Large intestine (tissue), 12 donors: ENCODE measurements at places on chromosomes 5 and 9. TPM values are rescaled to one million over a fixed set of nuclear protein-coding genes. Genes with fewer than 3 reads are reported as not detected.

Gene NUTM2F
- polyA plus RNA-seq = not detected

Gene TRPM6
- 7.8 TPM for polyA plus RNA-seq

Gene HCN1
- polyA plus RNA-seq = 0.18 TPM

- no peak for DNase-seq
Observed at GRCh38 chr5:7851617-7852289, 820 bp upstream of the CFAP90 start.

DNA sequence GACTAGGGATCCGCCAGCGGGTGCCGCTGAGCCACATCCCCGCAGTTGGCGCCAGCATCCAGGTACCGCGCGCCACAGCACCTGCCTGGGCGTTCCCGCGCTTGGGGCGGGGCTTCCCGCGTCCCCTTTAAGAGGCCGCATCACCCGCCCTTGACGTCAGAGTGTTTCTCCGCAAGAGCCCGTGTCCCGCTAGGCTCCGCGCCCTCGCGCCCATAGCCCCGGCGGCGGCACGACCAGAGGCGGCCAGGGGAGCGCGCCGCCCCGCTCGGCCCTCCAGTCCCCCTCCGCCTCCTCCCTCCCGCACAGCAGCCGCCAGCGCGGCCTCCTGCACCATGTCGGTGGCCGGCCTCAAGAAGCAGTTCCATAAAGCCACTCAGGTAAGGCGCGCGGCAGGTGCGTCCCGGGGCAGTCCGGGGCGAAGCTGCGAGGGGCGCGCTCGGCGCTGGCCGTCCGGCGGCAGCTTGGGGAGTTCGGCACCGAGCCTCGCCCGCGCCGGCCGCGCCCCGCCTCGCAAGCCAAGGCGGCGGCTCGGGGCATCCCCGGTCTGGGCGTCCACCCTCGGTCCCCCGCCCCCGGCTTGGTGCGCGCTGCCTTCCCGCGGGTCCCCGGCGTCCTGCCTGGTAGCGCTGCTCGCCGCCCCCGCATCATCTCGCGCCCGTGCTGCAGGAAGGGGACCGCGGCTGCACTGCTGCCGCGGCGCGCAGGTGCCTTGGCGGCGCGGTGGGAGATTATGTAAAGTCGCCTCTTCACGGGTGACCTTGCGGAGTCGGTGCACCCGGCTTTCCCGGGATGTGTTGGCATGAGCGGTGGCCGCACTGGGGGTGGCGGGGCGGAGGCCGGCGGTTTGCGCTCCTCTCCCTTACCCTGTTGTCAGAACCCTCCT is at the start of gene SH3GL2:
Gene SH3GL2 (plus strand): TSS at position 156 of the 883 bp plus-strand sequence.
- peak; percentile 66 for DNase-seq

GRCh38 chr5:149837680-149838269 is 106.8 kb downstream of the PDE6A start:
- peak; percentile 54 for DNase-seq

Gene SPINK4
- polyA plus RNA-seq = 82.4 TPM

- no peak for DNase-seq
Observed at GRCh38 chr5:104494083-104494482, 931.5 kb upstream of the NUDT12 start.

Gene BTNL8
- 135 TPM for polyA plus RNA-seq

DNA sequence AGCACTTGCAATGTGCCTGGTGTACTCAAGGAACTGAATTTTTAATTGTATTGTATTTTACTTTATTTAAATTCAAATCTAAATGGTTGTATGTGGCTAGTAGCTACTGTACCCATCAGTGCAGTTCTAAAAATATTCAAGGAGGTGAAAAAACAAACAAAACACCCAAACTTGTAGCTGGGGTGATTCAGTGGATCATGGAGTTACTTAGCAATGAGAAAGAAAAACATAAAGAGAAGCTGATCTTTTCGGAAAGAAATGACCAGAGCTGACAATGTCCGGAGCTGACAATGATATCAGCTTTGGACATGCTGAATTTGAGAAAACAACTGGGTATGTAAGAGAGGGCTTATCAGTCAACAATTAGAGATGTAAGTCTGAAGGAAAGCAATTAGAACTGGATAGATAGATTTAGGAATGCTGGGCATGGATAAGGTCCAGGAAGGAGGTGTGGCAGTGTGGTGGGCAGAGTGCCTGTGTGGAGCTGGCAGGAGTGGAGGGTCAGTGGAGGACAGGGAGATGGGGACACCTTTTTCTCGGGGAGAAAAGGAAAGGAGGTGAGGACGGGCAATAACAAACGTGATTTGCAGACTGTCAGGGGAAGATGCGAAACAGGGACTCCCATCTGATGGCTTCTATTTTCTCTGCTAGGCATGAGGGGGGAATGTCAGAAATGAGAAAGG is 113.2 kb downstream of the DCP2 start:
- no peak for DNase-seq

DNA sequence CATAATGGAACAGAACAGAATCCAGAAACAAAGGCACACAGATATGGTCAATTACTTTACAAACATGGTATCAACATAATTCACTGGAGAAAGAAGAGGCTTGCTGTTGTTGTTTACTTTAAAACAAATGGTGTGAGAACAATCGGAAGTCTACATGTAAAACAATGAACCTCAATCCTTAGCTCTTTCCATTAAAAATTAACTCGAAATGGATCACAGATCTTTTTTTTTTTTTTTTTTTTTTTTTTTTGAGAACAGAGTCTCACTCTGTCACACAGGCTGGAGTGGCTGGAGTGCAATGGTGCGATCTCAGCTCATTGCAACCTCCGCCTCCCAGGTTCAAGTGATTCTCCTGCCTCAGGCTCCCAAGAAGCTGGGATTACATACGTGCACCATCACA is 9.8 kb downstream of the SEMA4D start:
- DNase-seq = no peak

DNA sequence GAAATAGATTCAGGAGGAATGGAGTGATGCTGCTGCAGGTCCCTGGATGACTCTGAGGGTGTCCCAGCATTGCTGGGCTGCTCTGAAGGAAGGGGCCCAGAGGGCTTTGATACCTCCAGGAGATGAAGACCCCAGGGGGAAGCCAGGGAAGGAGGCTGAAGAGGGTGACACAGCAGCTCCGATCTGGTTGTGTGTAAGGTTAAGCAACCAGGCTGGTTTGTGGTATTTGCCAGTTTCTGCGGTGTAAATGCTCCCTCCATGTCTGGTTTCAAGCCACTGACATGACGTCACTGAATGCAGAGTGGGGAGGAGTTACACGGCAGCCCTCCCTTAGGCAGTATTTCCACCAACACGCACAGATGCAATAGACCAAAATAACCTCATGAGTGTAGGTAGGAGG is 40.0 kb upstream of the ORM1 start:
- DNase-seq = no peak

DNA sequence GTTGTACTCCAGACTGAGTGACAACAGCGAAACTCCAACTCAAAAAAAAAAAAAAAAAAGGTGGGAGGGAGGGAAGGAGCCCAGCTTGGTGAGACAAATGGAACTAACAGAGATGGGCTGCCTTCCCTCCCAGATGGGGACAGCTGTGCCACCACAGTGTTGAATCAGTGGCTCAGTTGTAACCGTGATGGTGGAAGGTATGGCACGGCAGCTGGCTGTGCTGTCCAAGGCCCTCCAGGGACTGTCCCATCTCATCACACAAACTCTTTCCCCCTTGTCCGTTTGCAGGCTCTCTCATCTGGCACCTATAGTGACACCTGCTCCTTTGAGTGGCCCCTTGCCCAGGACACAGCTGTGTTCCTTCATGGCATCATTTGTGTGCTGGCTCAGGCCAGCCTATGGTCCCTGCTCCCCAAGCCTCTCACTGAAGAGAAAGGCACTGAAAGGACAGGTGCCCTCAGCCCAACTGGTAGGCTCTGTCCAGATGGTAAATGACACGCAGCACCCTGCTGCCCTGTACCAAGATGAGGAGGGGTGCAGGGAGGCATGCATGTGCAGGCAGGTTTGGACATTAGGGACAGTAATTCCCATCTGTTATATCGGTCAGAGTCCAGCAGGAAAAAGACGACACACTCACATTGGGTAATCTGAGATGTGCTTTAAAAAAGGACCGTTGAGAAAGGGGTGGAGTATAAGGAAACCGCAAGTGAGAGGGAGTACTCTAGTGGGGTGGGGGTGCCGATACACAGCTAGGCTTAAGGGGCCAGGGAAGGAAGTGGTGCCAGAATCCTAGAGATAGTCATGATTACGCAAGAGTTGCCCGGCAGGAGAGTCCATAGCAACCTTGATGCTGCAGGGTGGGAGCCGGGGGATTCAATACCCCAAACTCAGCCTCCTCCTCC is 4.3 kb downstream of the SMIM33 start:
- no peak for DNase-seq

DNA sequence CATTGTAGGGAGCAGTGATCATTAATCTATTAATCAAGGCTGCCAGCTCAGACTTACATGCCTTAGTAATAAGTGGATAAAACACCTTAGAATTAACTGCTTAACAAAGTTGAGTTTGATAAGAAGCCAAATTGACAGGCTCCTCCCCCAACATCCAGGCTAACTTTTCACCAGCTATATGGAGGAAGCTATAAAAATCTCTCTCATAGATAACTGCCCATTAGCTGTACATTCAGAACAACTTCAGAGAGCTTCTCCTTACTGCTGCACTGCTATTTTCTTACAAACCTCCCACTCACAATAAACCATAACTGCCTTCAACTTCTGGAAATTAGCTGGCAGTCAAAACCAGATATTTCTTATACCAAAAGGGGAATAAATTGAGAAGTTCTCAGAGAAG is 364.1 kb downstream of the PRELID2 start:
- peak; percentile 39 for DNase-seq

GRCh38 chr9:35293376-35293964 is 131.7 kb downstream of the UNC13B start:
- DNase-seq = no peak

Gene CTXN3
- not detected for polyA plus RNA-seq

GRCh38 chr5:1473746-1474145 is 28.5 kb upstream of the SLC6A3 start:
- no peak for DNase-seq

DNA sequence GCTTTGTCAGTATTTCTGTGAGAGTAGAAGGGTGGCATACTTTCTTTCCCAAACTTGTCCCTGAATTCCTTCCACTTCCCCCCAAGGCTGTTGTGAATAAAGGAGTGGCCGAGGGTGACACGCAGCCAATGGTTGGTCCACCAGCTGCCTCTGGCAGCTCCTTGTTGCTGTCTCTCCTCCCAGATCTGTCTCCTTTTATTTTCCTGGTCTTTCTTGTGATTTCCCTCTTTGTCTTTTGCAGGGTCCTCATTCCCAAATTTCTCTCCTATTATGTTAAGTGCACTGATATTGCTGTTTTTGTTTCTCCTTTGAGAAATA is 137.5 kb upstream of the HMHB1 start:
- no peak for DNase-seq

GRCh38 chr5:82635561-82636288 is 357.6 kb upstream of the RPS23 start:
- DNase-seq = peak; percentile 76

Gene ECM2
- polyA plus RNA-seq = 9.8 TPM

- DNase-seq = no peak
Observed at GRCh38 chr9:121194730-121195129, 6.9 kb downstream of the RAB14 start.

DNA sequence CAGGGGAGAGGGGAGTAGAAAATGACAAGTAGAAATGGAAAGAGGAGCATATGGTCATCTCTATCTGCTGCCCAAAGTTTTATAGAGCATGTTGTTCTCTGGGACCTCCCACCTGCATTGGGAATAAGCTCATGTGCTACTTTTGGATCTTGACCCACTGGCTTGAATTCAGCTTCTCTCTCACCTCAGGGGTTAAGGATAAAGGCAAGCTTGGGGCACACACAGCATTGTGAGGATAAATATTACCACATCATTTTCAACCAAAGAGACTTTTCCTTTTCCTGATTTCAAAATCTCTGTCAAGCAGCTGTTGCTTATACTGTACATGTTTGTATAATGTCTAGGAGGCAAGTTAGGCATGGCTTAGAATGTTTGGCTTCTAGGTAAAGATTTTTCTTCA is 16.6 kb downstream of the ATP10B start:
- no peak for DNase-seq

GRCh38 chr9:20351715-20352114 is 270.6 kb downstream of the MLLT3 start:
- no peak for DNase-seq

GRCh38 chr9:80922544-80922943 is 766.8 kb downstream of the TLE1 start:
- no peak for DNase-seq

Gene PTGR1
- polyA plus RNA-seq = 88.5 TPM

DNA sequence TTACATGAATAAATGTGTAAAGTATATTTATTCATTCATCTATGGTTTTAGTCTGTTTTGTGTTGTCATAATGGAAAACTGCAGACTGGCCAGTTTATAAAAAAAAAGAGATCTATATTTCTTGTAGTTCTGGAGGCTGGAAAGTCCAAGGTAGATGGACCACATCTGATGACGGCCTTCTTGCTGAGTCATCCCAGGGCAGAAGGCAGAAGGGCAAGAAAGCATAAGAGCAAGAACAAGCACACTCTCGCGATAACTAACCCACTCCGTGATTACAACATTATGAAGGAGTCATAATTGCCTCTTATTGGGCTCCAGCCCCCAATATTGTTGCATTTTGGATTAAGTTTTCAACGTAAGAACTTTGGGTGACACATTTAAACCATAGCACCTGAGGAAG is 180.4 kb upstream of the DAB2 start:
- no peak for DNase-seq

DNA sequence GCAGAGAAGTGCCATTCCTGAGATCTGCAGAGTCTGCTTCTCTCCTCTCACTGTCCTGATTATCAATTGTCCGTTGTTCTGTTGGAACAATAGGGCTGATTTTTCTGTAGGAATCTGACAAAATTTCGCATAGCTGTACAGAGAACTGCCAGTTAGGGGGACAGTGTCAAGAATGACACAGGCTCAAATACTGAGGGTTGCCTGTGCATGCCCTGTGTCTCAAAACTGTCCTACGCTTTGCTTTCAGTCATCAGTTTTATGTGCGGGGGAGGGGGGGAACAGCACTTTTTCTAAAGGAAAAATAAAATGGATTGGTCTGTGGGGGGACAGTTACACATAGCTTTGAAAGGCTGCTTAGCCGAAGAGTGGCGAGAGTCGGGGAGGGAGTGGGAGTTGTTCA is 248.6 kb downstream of the PDZD2 start:
- no peak for DNase-seq

GRCh38 chr9:109497226-109498153 is 617 bp downstream of the PTPN3 start:
- DNase-seq = no peak

- DNase-seq = no peak
Observed at GRCh38 chr5:93017849-93018248, 563.2 kb downstream of the NR2F1-AS1 start.

GRCh38 chr9:86041311-86041741 is 58.0 kb downstream of the GOLM1 start:
- DNase-seq = peak; percentile 59
